ENCODE measurements at places on chromosomes 4 and X. TPM values are rescaled to one million over a fixed set of nuclear protein-coding genes. Genes with fewer than 3 reads are reported as not detected.

- peak; percentile 68 for DNase-seq
Observed at GRCh38 chr4:6327220-6327917, 57.7 kb downstream of the WFS1 start.

The CXCL11 gene
- not detected for polyA plus RNA-seq

- DNase-seq = no peak
Observed at GRCh38 chr4:115515772-115516171, 402.4 kb upstream of the NDST4 start.

DNA sequence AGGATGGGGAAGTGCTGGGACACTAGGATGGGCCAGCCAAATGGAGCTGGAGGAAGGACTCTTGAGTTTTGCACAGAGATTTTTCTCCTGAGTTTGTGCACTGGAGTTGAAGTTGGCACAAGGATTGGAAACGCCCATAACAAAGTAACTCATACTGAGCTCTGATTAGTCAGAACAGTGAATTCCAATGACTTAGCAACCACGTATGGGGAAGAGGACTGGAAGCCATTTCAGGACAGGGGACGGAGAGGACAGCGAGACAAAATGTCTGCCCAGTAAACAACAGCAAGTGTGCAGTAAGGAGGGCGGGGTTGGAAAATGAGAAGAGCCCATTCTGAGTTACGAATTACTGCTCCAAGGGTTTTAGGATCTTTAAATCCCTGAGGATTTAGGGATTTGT, 5.9 kb downstream of the RIPPLY1 start:
- DNase-seq = no peak

The SOX3 gene
- polyA plus RNA-seq = not detected

The PUDP gene
- polyA plus RNA-seq = 14.4 TPM

The PASD1 gene
- 0.04 TPM for polyA plus RNA-seq

The TRIM61 gene
- polyA plus RNA-seq = 6.4 TPM

The BRS3 gene
- not detected for polyA plus RNA-seq

- DNase-seq = no peak
Observed at GRCh38 chrX:21723084-21723483, 34.8 kb downstream of the SMPX start.

The UCP1 gene
- polyA plus RNA-seq = 0.49 TPM

GRCh38 chrX:103565197-103565596, 20.1 kb upstream of the TCEAL4 start:
- no peak for DNase-seq

- peak; percentile 67 for DNase-seq
Observed at GRCh38 chr4:3387943-3388361, 53.8 kb upstream of the HGFAC start.

The BCORL1 gene
- polyA plus RNA-seq = 20.7 TPM

DNA sequence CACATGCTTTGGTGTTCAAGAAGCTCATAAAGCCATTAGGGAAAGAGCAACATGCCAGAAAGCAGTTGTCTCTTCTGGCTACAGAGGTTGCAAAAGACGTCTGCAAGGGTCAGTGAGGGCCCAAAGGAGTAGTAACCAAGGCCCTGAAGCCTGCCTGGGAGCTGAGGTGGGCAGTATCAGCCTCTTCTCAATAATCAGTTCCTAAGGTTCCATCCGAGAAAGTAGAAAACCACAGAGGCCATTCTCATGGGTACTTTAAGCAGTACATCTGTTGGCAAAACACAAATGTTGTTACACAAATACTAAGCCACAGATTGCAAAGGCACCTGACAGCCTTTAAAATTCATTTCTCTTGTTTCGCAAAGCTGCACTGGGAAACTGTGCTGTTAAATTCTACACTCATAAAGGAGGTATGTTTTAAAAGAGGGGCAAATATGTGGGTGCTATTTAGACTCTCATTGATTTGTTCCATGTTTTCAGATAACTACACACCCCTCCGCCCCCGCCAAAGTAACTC, 37.7 kb downstream of the MECP2 start:
- DNase-seq = no peak

The MAGEE2 gene
- polyA plus RNA-seq = 0.71 TPM

Measured in left lung (tissue), 14 donors.